ENCODE measurements at places on chromosomes 6 and 20.

GRCh38 chr20:57707849-57708693, 1.7 kb downstream of the PMEPA1 start:
- DNase-seq = no peak

DNA sequence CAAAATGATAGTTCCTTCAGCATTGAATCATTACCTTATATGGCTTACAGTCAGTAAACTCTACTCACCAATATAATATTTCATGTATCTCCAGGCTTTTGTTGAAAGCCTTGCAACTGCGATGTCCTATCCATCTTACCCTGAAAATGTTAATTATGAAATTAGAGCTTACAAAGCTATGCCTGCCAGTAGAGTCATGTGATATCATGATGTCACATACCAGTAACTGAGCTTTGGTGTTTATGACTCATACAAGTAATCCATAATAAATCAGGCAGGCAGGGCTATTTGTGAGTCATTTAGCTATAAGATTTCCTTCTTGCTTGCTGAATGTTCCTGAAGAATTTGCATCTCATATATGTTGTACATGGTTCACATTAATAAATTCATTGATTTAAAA, 44.9 kb upstream of the FAM83B start:
- DNase-seq = no peak

- no peak for DNase-seq
Observed at GRCh38 chr6:87045521-87046075, 49.3 kb downstream of the CGA start.

DNA sequence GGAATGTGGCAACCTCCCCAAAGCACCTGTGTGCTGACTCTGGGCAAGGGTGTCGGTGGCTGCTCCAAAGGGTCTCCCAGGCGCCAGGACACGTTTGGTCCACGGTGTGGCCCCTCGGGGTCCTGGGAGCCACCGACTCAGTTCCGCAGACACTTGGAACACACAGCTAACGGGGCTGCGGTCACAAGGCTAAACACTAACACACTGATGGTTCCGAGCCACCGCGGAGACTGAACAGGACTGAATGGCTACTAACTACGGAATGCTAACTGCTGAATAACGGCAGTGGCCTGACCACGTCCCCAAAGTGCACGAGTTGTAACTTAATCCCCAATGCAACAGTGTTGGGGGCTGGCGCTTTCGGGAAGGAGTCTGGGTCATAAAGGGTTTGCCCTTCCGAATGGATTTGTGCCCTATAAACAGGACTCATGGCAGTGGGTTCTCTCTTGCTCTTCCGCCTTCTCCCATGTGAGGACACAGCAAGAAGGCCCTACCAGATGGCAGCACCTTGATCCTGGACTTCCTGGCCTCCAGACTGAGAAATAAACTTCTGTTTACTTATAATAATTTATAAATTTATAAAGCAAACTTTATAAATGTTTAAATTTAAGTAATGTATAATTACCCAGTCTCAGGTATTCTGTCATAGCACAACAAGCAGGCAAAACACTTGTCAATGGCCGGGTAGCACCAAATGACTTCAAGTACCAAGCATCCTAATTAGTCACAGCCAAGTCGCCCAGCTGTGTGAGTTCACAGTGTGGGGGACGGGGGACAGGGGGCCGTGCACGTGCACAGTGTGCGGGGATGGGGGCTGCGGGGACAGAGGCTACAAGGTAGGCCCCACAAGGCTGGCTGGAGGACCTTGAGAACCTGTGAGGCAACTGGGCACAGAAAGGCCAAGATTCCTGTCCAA, 2.3 kb upstream of the EEF1A2 start:
- DNase-seq = no peak

- no peak for DNase-seq
Observed at GRCh38 chr20:36130390-36130789, 24.1 kb upstream of the EPB41L1 start.

- DNase-seq = peak; percentile 43
Observed at GRCh38 chr6:42402184-42402583, 49.5 kb downstream of the TRERF1 start.

- DNase-seq = no peak
Observed at GRCh38 chr20:11906626-11907480, 10.8 kb upstream of the BTBD3 start.

DNA sequence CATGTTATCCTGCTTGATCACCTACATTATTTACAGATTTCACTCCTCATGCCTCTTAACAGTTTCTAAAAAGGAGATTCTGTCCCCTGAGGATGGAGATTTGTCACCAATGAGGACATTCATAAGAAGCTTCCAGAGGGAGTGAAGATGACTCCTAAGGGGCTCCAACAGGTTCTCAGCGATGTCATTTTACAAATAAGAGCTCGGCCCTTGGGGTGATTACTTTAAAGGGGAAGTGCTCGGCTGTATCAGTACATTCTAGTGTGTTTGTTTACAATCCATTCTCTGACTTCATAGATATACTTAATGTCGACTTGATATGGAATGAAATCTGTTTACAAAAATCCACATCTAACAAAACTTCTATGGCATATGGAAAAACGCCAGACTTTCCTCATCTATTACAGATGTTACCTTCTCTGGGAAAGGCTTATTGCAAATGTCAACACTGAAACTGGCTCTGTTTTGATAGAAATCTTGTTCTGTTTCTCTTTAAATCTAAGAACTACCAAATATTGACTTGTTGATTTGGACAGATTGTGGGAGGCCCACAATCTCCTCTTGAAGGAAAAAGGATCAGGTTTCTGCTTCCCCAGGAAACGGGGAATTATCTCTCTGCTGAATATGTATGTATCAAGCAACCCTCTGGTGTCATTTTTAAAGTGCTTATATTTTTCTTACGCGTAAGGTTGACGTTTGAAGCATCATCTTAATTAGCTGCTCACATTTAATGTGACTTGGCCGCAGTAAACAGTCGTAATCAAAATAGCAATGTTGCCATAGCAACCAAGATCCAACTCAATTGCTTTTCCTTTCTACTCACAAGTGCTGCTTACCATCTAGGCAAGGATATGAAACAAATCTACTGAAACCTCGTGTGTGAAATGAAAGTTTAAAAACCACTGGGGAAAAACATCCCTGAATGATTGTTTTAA, 95.7 kb downstream of the SHLD1 start:
- no peak for DNase-seq

- no peak for DNase-seq
Observed at GRCh38 chr6:11021714-11022113, 22.4 kb downstream of the ELOVL2 start.

DNA sequence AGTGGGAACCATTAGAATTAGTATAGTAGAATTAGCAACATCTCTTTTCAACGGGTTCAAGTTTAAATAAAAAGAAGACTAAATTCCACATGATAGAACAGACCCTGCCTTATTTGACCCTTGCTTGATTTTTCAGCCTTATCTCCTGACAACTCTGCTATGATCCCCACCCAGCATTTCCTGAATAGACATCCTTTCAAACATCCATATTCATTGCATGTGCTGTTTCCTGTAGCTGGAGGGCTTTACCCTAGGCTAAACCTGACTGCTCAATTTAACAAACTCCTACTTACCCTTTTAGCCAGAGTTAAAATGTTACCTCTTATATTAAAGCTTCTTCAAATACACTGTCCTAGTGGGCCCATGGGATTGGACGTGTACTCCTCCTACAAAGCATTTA, 594.8 kb upstream of the ARID1B start:
- no peak for DNase-seq

Data from activated CD4-positive, alpha-beta T cell treated with anti-CD3 and anti-CD28 coated beads for 24 hours (primary cell).